ENCODE measurements at places on chromosomes 1 and 21.

DNA sequence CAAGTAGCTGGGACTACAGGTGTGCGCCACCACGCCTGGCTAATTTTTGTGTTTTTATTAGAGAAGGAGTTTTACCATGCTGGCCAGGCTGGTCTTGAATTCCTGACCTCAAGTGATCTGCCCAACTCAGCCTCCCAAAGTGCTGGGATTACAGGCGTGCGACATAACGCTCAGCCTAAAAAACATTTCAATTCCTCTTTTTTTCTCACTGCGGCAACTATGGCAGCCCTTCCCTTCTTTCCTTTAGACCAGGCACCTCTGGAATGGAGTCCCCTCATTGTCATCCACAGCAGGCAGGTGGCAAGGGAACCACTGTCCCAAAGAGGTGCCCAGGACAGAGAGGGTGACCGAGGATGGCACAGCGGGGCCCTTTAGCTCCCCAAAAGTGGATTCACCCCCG lies 14.1 kb downstream of the CEP104 start:
- DNase-seq, result no peak

GRCh38 chr21:28938726-28939125 lies 54.0 kb downstream of the LTN1 start:
- no peak for DNase-seq

GRCh38 chr1:85303440-85304162 lies 27.2 kb upstream of the BCL10 start:
- DNase-seq, result no peak

DNA sequence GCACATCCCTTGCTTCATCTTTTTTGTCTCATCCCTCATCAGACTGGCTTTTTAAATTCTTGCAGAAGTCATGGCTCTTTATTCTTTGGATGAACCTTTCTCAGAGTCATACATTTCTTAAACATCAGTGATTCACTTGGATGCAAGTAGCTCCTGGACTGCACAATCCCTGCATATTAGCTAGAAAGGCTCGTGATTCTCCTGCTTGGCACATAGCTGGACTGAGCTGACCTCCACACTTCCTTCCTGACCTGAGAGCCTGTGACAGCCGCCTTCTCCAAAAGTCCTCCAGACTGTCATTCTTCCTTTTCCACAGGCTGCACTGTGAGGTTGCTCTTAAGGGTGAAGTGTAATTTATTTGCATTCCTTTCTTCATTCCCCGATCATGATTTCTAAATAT lies 109.4 kb downstream of the RGL1 start:
- no peak for DNase-seq

GRCh38 chr1:226799634-226800281 lies 60.7 kb upstream of the ITPKB start:
- DNase-seq, result no peak

DNA sequence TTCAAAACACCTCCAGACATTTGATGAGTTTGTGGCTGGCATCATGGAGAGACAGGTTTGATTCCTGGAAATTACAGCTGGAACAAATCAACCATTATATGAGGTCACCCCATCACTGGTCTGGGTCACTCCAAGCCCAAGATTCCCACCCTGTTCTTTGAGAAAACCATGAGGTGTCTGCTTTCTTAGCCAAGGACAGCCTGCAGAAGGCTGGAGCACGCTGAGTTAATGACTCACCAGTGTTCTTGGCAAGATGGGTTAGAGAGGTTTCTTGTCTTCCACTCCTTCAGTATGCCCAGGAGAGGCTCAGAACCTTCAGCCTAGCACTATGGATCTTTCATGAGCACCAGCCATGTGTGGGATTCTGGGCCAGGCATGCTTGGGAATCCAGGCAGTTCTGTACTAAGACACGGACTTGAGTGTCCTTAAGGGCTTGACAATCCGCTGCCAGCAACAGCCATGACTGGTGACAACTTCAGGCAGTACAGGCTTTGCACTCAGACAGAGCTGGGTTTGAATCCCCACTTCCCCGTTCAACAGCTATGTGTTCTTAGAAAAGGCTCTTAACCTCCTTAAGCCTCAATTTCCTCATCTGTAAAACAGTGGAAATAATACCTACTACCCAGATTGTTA lies 43.9 kb downstream of the GRHL3 start:
- DNase-seq, result no peak

GRCh38 chr1:14869187-14869586 lies 270.7 kb downstream of the KAZN start:
- DNase-seq, result peak; percentile 33

DNA sequence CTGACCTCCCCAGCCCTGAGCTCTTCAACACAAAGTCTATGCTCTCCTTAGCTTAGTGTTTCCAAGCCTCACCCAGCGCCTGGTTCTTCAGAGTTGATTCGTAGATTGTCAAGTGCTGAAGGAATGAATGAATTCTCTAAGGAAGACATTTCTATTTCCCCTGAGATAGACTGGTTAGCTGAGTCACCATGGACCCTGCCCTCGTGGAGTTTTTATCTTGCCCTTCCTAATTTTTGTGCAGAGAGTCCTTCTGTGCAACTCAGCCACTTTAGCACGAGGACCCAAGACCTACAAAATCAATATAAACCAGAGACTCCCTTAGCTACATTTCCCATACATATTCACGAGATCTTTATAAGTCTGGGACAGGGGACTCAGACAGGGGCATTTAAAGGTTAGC lies 2.6 kb upstream of the CD244 start:
- DNase-seq, result no peak

GRCh38 chr1:6245086-6245868 lies 1.3 kb downstream of the HES3 start:
- DNase-seq, result peak; percentile 69

DNA sequence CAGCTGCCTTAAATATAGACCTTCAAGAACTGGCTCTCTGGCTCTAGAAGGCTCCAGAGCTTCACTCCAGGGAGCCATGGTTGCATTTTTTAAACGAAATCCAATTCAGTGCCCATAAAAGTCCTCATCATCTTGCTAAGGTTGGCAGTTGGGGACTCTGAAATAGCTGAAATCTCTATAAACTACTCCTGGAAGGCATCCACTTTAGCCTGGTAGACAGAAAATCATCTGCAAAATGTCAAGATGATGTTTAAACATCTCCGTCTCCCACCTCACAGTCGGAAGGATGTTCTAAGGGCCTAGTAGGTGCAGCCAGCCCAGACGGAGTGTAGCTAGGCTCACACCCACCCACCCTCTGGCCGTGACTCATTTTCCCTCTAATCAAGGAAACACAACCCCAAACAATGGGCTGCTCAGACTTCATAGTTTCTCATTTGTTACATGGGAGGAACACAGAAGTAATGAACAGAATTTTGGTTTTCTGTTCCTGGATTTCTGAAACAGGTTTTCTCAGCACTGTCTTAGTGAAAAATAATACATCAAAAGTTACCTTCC lies 235.4 kb upstream of the KAZN start:
- no peak for DNase-seq

DNA sequence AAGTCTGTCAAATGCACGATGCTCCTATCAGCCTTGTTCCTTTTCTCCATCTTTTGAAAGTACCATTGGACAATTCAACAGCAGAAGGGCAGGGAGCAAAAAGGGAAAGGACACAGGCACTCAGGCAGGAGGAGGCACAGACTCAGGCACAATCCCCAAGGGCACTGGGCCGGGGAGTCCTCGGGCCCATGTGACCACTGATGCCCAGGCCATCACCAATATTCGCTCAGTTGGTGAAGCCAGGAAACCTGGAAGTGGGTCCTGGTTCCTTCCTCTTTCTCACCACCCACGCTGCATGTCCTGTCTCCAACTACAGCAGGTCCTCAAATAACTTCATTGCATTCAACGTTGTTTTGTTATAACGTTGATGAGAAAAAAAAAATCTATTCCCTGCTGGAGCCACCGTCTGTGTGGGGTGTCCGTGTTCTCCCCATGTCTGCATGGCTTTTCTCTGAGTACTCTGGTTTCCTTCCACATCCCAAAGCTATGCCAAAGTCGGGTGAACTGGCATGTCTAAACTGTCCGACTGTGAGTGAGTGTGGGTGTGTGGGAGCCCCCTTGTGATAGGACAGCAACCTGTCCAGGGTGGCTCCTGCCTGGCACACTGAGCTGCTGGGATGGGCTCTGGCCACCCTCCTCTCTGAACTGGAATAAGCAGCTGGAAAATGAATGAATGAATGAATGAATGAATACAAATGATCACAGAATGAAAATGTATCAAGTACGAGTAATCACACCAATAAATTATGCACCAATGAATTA lies 12.5 kb downstream of the NID1 start:
- DNase-seq, result no peak

DNA sequence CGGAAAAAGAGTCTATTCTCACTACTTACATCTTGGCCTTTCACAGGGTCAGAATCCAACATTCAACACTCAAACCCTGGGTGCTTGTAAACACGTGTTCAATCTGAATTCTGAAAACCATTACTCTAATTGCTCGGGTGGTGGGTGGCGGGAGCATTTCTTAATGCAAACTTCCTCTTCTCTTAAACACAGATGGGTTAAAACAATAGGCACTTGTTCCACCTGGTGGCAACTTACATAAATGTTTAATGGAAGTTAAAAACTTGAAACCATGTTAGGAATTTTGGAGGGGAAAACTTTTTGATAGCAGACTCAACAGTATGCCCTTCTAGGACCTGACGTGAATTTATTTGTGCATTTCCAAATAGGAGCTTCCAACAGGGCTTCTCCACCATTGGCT lies 23.4 kb upstream of the TDRD10 start:
- no peak for DNase-seq

DNA sequence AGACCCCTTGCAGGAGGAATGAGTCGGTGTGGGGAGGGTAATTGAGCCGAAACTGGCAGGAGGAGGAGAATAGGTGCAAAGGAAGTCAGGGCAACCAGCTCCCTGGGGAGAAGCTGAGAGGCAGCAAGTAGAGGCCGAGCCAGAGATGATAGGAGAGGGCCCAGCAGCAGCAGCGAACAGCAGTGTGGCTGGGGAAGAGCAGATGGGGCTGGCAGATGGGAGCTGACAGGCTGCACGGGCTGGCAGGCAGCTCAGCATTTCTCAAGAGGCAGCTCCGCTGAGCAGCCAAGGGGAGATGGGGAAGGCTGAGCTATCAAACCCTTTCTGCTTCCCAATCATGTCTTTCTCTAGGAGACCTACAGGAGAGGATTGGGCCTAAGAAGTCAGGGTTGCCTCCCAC lies 158.2 kb downstream of the TRIM33 start:
- DNase-seq, result no peak

GRCh38 chr1:116753312-116753711 lies 918 bp upstream of the CD2 start:
- no peak for DNase-seq

GRCh38 chr1:205817988-205818387 lies 5.0 kb upstream of the SLC41A1 start:
- no peak for DNase-seq

- DNase-seq, result no peak
Measured at GRCh38 chr21:25133939-25134338, 473.3 kb downstream of the MRPL39 start.

- no peak for DNase-seq
Measured at GRCh38 chr1:21258331-21259134, 31.7 kb downstream of the ECE1 start.

GRCh38 chr1:247681288-247681897 lies 1.9 kb upstream of the OR13G1 start:
- peak; percentile 46 for DNase-seq

DNA sequence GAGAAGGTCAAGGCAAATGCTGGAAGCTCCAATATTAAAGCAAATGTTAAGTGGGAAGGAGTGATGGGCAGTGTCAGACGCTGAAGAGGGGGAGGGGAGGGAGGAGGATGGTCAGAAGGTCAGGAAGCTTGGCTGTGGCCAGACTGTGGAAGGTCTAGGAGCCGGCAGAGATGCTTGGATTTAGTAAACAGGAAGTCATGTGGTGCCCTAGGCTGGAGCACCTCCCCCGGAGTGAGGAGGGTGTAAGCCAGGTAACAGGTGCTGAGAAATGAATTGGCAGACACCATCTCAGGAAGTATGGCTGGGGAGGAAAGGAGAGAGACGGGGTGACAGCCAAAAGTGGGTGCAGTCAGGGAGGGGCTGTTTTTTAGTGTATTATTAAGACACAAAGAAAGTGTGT lies 17.7 kb downstream of the CSMD2 start:
- DNase-seq, result no peak

DNA sequence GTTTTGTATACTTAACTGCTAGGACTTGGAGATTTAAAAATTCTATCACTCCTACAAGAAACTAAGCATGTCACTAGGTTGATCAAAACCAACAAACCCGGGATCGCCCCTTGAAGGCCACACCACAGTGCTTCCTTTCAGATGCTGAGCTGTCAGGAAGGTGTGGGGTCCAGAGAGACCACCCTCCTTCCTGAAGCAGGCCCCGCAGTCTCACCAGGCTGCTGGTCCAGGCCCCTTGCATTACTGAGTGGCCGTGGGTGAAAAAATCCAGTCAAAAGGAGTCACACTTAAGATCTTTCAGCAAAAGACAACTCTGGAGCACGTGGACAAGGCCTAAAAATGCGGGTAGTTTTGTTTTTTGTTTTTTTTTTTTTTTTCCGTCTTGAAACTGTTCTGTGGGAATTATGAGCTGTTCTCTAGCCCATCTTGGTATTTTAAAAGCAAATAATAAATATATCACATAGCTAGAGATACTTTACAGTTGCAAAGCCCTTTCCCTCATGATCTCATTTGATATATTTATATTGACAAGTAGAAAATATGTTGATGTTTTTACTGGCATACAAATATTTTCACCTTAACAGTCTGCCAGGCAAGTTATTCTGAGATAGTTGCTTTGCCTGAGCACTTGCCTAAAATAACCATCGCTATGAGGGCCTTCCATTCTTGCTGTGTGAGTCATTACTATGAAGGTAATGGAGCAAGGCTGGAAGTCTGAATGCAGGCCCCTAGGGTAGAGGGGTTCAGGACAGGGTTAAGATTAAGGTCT lies 73.1 kb upstream of the EDEM3 start:
- no peak for DNase-seq

- DNase-seq, result peak; percentile 12
Measured at GRCh38 chr1:62530516-62531154, 66.7 kb upstream of the ANGPTL3 start.

GRCh38 chr1:87151500-87152421 lies 176.9 kb upstream of the LMO4 start:
- no peak for DNase-seq

GRCh38 chr21:42218836-42219605 lies at the start of gene ABCG1:
TSS of gene ABCG1 (plus strand) at chr21:42219140. CDS start at chr21:42219263, 123 bp downstream.
- peak; percentile 63 for DNase-seq

GRCh38 chr1:1377540-1378205 lies 2.7 kb upstream of the AURKAIP1 start:
- DNase-seq, result no peak

GRCh38 chr21:33886321-33886720 lies 29.3 kb downstream of the ATP5PO start:
- no peak for DNase-seq

GRCh38 chr1:21955501-21956281 lies 18.6 kb upstream of the HSPG2 start:
- DNase-seq, result no peak

Data from NCI-H146 (cell line).